ENCODE measurements at places on chromosomes 7 and 10. TPM values are rescaled to one million over a fixed set of nuclear protein-coding genes. Genes with fewer than 3 reads are reported as not detected.

Gene DYNC1I1
- 3.7 TPM for total RNA-seq

Gene CTAGE15
- not detected for total RNA-seq

Gene KCND2
- total RNA-seq = 0.30 TPM

Gene HELLS
- total RNA-seq = 139 TPM

Gene HNRNPA2B1
- 506 TPM for total RNA-seq

Gene JMJD1C
- total RNA-seq = 39.8 TPM

Gene C10orf53
- not detected for total RNA-seq

Gene ADD3
- total RNA-seq = 63.6 TPM

Gene GSTO1
- total RNA-seq = 139 TPM

Gene BRAT1
- total RNA-seq = 51.0 TPM

Data from A375 (cell line).